ENCODE measurements at places on chromosomes 2 and 18.
A peak's percentile ranks its signal among the peaks of the same experiment; 100 is the strongest.

DNA sequence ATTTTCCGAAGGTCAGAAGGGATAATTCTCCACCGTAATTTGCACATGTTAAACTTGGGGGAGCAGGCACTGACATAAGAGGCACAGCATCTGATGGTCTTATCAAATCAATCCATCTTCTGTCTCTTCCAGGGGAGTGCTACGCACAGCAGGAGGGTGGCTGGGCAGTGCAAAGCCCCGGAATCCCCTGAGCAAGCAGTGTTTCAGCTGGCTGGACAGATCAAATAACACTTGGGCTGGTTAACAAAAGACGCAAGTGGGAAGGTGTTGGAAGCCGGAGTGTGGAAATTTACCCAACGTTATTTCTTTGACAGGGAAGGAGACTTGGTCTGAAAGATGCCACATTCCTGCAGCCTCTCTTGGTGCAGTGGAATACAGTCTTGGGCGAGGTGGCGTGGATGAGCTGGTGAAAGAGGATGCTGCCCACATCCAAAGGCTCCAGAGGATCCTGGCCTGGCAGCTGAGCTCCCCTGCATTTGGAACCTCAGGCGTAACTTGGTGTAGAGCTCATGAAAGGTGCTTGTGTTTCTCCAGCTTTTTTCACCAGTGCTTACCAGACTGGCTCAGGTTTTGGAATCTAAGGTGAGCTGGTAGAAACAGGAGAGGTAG, 103.0 kb downstream of the MAPK4 start:
- DNase-seq = no peak

- DNase-seq = no peak
These were observed 1044.0 kb upstream of the PIK3C3 start for GRCh38 chr18:40911041-40911440.

- no peak for DNase-seq
These were observed 19.9 kb downstream of the TRAPPC12 start for GRCh38 chr2:3399381-3399780.

DNA sequence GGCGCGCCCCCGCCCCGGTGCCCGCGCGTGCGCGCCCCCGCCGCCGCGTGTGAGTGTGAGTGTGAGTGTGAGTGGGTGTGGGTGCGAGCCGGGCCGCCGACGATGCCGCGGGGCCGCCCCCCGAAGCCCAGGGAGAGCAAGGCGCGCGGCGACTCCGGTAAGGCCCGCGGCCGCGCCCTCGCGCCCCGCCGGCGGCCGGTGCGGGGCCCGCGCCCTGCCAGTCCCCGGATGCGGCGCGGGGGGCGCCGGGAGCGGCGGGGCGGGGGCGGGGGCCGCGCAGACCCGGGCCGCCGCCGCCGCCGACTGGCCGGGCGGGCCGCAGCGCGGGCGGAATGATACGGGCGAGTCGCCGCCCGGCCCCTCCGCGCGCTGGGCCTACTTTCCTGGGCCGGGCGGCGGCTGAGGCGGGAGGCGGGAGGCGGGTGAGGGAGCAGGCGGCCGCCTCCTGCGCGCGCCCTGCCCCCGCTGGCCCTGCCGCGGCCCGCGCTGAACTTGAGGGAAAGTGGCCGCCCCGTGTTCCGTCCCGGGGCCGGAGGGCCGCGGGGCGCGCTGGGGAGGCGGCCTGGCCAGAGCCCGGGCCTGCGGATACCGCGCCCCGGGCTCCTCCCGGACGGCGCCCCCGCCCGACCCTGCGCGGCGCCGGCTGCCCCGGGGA, at the start of gene ZNF236:
Gene ZNF236 (plus strand): TSS at position 52 of the 655 bp plus-strand sequence. CDS start 51 bp downstream, at position 103.
- DNase-seq = peak; percentile 87

- DNase-seq = no peak
These were observed 24.5 kb upstream of the CCDC68 start for GRCh38 chr18:54983791-54984190.

- DNase-seq = no peak
These were observed 79.9 kb downstream of the MYO5B start for GRCh38 chr18:50115095-50115494.

DNA sequence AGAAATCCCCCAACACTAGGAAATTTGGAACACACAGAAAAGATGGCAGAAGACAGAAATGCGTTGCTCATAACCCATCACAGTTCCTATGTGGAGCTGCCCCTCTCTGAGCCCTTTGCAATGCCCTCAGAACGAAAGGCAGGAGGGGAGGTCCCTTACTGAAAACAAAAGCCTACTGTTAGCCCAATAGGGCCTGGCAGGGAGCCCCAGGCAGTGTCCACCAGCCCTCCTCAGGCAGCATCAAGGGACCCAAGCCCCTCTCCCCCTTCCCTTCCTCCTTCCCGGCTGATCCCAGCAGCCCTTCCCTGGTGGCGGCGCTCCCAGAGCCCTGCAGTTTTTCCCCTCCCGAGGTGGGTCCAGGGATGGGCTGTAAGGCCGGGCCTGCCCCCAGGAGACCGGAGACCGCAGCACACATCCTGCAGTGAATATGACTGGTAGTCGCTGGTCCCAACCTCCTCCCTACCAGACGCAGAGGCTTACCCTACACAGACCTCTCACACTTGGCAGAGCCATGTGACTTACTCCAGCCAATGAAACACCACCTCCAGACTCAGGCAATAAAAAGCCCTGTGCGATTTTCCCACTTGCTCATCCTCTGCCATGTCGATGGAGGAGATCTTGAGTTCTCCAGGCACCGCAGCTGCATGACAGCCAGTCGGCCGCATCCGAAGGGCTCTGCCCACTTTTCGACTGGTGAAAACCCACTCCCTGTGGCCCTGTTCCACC, 19.4 kb upstream of the DUSP2 start:
- DNase-seq = peak; percentile 51

GRCh38 chr18:35117951-35118411, 76.8 kb downstream of the MAPRE2 start:
- peak; percentile 71 for DNase-seq

DNA sequence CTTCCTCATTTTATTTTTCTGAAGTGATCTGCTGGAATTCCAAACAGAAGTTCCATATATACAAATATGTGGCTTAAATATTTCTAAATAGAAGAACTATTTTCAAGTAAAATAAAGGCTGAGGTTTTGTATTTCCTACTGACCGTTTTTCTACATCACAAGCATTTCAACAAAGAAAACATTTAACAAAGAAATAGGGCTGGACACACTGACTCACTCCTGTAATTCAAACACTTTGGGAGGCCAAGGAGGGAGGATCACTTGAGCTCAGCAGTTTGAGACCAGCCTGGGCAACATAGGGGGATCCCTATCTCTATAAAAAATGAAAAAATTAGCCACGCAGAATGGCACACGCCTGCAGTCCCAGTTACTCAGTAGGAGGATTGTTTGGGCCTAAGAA, 44.6 kb downstream of the TANK start:
- no peak for DNase-seq

DNA sequence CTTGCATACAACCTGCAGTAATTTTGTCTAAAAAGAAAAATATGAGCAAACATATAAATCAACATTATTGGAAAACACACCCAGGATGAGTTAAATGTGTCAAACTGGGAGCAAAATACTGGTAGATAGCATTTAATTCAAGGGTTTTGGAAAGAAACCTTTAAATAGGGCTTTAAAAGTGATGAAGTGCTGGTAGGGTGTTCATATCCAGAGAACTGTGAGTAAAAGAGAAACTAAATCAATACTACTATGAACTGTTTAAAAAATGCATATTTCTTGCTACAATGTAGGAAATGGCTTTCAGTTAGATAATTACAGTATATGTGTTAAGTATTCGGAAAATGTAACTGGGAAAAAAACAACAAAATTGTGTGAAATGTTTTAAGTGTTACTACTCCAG, 117.8 kb downstream of the ATAD2B start:
- DNase-seq = no peak

DNA sequence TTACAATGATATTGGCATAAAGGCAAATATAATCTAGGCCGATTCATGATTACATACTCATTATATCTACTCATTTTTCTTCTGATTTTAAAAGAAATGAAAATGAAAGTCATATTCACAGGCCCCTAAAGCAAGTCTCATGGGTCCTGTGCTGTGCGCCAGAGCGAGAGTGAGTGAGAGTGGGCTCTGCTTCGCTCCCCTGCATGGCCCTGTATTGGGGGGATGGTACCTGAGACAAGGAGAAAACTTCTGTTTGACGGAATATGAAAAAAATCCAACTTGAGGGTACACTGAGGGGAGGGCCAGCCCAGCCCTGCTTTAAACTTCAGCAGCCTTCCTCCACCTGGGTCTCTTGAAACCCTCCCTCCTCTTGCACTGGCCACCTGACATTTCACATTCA, 81.4 kb upstream of the RGPD5 start:
- peak; percentile 36 for DNase-seq

- DNase-seq = no peak
These were observed 828.7 kb downstream of the SUCLG1 start for GRCh38 chr2:83630351-83630750.

DNA sequence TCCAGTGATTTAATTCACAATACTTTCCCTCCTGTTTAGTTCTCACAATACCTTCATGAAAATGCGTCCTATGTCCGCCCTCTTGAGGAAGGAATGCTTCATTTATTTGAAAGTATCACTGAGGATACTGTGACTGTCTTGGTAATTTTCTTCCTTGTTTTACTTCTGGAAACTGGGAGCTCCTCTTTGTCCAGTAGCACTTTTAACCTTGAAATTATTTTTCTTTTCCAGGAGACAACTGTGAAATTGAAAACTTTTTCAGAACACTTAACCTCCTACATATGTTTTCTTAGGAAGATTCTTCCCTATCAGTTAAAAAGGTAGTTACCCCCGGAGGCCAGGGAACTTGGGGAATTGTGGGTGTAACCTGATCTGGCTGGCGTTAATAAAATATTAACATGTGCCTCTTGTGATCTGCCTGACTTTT, 58.9 kb upstream of the STON1 start:
- DNase-seq = no peak

DNA sequence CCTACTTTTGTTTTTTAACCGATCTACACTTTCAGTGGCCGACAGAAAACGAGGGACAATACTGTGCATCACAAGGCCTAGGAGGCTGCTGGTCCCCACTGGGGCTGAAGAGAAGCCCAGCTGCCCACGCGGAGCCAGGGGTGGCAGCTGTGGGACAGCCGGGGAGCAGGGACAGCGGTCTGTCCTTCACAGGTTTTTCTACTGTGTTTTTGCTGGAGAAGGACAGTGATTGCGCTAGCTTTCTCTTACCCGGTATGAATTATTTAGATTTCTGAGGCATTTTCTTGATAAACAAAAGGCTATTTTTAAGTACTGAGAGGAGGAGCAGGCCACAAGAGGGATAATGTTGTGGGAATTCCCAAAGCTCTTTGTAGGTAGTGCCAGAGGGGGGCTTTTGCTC, 219.8 kb downstream of the ATAD2B start:
- no peak for DNase-seq

- no peak for DNase-seq
These were observed 11.6 kb downstream of the SPATA3 start for GRCh38 chr2:231007286-231008098.

- DNase-seq = no peak
These were observed 161.1 kb downstream of the CCBE1 start for GRCh38 chr18:59536166-59536565.

DNA sequence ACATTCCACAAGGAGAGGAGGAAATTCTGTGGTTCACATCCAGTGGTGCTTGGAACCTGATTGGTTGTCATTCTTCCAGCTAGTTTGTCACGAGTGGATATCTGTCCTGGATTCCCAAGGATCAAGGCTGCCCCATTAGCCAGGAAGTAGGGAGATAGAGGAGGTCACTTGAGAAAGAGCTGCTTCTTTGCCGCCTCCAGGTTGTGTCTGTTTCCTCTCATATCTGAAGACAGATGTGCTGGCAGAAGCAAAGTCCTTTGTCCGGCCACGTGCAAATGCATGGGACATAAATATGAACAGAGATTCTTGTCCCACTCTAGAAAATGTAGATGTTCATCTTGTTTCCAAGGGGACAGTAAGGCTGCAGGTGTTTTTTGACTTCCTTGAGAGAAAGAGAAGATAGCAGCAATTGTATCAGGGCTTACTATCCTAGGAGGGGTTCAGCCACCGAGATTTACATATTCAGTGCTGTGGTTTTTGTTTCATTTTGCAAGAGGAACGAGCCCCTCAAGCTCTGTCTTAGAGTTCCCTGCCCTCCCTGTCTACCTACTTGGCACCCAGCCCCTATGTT, 174.4 kb downstream of the RPIA start:
- no peak for DNase-seq

GRCh38 chr18:7684966-7685365, 117.8 kb downstream of the PTPRM start:
- no peak for DNase-seq

DNA sequence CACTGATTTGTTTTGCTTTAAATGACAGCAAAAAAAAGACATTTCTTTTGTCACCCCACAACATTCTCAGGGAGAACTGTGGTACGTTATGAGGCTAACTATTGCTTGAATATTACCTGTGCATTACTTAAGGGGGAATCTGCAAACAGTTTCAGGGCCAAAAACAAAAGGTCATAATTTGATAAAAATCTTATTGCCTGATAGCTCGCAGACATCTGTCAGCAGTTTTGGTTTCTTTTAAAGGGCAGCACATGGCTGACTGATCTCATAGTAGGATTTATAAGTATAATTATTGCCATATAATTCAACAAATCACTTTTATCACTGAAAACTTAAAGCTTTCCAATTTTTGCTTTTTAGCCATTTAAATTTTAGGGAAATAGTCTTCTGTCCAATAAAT, 226.4 kb upstream of the VWC2L start:
- no peak for DNase-seq

DNA sequence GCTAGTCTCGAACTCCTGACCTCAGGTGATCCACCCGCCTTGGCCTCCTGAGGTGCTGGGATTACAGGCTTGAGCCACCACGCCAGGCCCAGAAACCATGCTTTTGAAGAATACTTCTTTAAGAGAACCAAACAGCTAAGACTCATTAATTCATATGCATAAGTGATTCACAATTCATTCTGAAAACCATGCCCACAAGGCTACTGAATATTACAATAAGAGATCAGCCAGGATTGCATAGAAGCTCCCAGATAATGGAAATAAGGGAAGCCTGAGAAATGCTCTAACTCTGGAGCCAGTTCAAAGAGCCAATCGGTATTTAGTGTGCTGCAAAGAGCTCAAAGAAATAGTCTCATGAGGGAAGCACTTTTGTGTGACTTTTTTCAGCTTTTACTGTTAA, 2.4 kb downstream of the ZNF396 start:
- no peak for DNase-seq

- DNase-seq = peak; percentile 81
These were observed 917.6 kb upstream of the ACVR2A start for GRCh38 chr2:146927080-146927711.

Measured in sigmoid colon (tissue), 7 donors.